ENCODE measurements at places on chromosomes 4 and X.

DNA sequence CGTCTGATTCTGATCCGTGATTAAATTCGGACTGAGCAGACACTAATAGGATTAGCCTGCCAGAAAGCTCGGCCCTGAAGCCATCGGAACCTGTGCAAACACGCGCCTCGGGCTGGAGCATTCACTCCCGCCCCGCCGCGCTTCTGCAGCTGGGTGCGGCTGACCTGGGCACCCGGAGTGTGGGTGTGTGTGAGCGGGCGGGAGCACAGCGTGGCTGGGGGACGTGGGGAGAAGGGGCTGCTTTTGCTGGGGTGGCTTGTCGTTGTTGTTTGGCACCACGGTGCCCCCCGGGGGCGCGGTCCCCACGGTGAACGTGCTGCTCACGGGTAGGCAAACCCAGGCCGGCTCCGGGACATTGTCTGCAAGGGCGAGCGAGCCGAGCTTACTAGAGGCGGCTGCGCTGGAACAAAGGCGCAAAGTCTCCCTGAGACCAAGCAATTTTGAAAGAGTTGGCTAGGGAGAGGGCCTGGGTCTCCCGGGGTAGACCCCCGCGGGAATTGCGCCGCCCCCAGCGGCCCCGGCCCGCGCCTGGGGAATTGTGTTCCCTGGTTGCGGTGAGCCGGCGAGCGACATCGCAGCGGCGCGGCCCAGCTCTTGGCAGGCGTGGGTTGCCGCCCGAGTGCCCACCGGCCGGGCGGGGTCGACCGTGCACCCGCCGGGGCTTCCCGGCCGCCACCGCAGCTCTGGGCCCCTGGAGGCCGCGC, 1.4 kb downstream of the MAMLD1 start:
- no peak for DNase-seq

DNA sequence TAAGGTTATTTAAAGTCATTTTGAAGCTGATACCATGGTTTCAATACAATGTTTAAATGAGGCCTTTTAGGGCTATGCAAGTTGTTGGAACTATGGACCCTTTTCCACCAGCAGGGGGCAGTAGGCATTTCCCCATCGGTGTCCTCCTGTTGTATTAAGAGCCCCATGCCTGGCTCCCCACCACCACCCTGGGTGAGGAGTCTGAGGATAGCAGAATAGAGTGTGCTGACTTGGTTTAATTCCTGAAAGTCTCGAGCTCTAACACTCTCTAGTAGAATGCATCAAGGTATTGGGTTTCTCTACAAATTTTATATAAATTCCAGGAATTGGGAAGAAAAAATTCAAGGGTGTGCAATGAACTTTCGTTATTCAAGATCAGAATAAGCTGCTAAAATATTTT, 234.8 kb upstream of the JADE1 start:
- DNase-seq, result no peak

DNA sequence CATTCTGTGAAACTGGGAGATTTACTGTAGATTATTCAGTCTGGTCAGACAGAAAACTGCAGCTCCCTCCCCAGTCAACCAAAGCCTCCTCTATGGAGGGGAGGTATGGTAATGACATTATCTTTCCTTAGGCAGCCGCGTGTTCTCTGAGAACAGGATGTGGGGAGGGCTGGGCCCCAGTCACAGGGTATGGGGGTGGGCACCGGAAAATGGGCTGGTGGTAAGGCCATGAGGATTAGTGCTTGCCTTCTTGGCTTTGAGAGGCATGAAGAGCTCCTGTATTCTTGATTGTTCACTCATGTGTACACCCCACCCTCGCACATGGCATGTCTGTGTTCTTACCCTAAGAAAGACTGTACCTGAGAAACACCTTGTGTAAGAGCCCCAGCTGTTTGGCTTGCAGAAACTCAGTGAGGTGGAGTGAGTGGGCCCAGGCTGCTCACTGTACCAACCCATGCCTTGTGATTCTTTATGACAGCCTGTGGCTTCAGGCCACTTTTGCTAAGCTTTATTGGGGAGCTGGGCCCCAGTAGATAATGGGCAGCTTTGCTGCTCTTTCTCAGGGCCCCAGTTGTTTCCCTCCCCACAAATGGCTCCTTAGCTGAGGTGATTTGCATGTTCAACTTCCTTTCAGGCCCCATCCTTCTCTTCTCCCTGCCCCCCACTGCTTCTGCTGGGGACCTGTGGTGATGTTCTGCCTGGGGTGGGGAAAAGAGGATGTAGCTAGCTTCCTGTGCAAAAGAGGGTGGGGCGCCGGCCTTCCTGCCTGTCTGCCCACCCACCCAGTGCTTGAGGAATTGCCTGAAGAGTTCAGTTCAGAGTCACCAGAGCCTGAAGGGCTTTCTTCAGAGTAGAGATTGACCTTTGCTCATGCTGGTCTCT, 30.7 kb downstream of the MSN start:
- no peak for DNase-seq

- no peak for DNase-seq
Measured at GRCh38 chrX:55715847-55716246, 1.7 kb upstream of the RRAGB start.

DNA sequence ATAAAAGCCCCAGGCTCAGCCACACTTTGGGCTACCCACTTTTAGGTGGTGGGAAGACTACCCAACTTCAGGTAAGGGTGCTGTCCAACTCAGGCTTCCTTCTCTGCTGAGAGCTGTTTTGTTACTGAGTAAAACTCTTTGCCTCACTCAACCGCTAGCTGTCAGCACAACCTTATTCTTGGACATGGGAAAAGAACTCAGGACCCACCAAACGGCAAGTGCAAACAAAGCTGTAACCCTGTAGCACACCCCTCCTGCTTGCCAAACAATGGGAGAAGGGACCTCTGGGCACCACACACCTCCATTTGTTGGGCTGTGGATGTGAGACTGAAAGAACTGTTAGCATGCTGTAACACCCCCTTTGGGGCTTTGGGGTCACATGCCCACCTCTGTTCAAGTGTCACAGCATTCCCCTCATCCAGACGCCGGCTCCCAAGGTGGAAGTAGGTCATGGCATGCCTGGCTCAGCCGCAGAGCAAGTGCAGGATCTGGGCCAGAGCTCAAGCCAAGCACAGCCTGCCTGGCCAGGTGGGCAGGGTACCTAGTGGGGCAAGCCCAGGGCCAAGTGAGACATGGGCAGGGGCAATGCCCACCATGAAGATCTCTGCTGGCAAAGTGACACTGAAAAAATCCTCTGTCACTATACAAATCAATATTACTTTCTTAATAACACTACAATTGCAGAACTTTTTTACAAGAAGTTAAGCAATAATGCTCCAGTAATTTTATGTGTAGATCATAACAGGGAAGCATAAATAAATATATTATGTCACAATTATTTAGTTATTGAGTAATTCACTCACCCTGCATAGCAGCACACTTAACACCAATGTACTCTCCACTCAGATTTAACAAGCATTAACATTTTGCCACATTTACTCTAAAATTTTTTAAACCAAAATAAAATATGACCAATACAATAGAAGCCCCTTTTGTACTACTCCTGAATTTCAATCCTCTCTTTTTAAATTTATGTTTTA, 107.2 kb downstream of the TBCK start:
- DNase-seq, result no peak

DNA sequence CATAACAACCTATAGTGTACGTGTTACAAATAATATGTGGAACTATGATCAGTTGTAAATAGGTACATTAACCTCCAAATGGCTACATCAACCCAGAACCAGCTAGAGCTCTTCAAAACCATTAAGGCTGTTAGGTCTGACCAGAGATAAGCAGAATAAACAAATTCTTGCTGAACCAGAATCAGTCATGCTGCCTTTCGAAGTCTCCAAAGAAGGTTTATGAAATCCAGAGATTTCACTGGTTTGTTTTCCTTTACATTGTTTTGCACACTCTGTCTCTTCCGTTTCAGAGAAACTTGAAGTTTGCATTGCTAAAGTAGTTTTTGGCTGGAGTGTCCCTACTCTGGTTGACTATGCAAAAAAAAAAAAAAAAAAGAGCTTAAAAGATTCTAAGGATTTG, 177.3 kb upstream of the SLIT2 start:
- no peak for DNase-seq

DNA sequence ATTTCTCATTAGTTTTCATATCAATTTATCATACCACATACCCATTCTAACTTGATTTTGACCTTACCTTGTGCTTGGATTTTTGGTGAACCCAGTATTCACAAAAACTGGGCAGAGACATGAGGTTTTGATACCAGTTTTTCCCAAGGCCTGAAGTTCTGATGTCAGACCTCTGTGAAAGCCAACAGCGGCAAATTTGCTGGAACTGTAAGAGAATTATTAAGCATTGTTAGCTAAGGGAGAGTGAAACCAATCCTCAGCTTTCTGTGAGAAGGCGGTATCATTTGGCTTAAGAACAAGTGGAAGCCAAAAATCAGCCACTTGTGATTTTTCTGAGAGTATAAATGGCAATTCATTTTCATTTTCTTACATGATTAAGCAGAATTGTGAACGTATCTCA, 8.9 kb downstream of the HSD17B13 start:
- no peak for DNase-seq

GRCh38 chr4:41334182-41334581, 77.5 kb downstream of the UCHL1 start:
- peak; percentile 90 for DNase-seq

DNA sequence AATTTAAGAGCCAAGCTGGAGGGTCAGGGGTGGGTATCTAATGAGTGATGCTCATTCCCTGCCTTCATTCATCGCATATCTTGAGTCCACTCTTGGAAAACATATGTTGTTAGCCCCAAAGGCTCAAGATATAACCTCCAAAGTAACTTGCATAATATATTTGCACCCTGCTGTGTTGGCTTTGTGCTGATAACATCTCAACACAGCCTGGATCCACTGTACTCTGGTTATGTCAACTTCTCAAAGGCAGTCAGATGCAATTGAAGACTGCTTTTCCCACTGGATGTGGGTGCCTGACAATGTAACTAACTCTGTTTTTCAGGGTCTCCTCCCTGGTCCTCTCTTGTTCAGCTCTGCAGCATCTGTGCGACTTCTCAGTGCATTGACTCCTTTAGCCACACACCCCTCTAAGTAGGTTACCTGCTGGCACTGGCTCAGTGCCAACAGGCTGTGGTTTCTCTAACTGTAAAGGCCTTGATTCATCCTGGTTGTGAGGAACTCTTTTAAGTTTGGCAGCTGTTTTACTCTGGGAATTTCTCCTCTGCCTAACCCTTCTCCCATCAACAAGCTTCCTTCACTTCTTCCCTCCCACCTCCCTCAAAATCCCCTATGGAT, 28.1 kb downstream of the SLC16A2 start:
- no peak for DNase-seq

- no peak for DNase-seq
Measured at GRCh38 chr4:144817081-144817480, 171.1 kb downstream of the HHIP start.
